ENCODE measurements at places on chromosomes 12 and 14.

GRCh38 chr14:69491193-69491592, 6.7 kb downstream of the PLEKHD1 start:
- DNase-seq: no peak

- DNase-seq: no peak
These were observed 41.1 kb downstream of the A2M start for GRCh38 chr12:9074484-9075137.

- peak; percentile 74 for DNase-seq
These were observed 1.6 kb downstream of the SLC16A7 start for GRCh38 chr12:59597385-59597781.

GRCh38 chr14:57293866-57294837, 25.4 kb downstream of the AP5M1 start:
- DNase-seq: no peak

- no peak for DNase-seq
These were observed 26.9 kb upstream of the PTGDR start for GRCh38 chr14:52240623-52241022.

- DNase-seq: no peak
These were observed 157.7 kb downstream of the TTC7B start for GRCh38 chr14:90658541-90658967.

DNA sequence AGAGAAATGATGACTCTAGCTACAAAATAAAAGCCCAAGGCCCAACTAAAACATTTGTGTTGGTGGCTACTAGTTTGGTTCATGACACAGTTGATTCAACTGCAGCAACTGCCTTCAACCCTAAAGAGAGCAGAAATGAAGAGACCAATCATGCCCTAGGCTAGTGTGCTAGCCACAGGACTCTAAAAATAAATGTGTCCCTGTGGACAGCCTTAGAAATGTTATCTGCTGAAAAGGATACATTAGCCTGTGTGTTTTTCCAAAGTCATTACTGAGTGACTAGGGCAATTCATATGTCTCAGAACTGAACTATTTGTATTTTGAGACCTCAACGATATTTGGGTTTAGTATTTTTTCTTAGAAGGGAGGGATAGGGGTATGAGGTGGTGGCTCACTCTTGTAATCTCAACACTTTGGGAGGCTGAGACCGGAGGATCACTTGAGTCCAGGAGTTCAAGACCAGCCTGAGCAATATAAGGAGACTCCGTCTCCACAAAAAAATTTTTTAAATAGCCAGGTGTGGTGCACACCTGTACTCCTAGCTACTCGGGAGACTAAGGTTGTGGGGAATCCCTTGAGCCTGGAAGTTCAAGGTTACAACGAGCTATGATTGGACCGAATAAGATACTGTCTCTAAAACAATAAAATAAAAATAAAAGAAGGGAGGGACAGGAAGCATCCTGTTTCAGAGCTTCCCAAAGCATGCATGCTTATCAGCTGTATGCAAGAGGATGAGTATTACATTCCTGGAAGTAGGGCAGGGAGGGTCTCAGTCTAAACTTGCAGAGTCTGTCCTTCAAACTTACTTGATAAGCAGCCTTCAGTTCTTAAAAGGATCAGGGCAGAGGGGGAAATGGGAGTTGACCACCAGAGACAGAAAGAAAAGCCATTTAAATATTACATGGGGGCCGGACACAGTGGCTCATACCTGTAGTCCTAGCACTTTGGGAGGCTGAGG, 29.6 kb upstream of the NAP1L1 start:
- no peak for DNase-seq

GRCh38 chr14:99806836-99807235, 13.6 kb downstream of the EML1 start:
- DNase-seq: no peak

DNA sequence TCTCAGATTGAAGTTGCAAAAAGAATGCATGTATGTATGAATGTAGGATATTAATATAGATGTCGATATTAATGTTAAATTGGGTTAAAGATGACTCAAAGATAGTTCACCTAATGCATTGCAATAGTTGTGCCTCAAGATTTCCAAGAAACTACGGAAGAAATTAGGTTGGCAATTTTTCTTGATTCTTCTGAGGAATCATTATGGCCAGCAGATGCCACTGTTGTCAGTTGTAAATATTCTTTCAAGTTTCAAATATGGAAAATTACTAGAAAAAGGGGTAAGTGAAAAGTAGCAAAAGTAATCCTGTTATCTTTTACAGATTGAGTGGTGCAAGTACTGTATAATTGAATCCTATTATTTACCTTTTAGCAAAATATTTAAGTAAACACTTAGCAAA, 202.1 kb downstream of the ADAMTS20 start:
- no peak for DNase-seq

DNA sequence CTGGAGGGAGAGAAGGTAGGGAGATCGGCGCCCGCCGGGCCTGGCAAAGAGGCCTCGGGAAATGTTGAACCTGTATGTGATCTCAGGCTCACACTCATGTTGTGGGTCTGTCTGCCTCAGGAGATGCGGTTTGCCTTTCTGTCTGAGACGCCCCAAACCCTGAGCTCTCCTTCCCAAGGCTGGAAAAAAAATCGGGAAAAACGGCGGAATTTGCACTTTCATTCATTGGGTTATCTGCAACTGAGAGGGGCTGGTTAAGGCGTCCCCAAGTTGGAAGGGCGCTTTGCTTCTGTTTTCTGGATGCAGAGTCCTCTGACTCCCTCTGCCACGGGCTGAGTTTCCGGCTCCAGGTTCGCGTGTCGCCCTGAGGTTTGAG, 5.0 kb upstream of the HOXC9 start:
- peak; percentile 24 for DNase-seq

DNA sequence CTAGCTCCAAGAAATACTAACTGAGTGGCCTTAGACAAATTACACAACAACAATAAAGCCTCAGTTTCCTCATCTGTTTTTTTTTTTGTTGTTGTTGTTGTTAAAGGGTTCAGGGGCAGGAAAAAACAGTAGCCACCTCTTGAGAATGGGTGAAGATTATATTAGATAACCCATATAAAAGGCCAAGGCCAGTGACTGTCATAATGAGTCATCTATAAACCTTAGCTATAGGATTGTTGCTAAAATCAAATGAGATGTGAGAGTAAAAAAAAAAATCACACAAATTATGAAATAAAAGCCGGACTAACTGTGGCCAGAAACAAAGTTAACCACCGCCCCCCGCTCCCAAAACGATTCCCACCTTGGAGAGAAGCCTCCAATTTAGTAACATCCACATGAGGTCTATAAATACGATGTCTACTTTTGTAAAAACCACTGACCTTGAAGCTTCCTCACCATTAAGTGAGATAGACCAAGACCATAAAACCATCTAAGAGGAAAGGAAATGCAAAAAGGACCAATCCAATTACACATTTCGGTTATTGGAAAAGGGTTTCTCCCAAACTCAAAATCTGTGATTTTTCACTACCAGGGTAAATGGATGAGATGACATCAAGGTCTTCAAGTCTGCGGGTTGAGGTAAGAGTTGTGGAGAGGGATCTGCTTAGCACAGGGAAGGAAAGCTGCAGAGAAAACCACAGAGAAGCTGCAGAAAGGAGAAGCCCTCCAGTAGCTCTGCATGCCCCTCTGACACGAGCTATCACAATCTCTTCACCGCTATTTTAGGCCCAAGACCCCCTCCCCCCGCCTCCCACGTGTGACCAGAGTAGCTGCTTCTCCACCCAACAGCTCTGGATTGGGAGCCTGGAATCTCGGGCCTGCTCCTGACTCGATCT, 1.0 kb downstream of the NAA25 start:
- DNase-seq: no peak

DNA sequence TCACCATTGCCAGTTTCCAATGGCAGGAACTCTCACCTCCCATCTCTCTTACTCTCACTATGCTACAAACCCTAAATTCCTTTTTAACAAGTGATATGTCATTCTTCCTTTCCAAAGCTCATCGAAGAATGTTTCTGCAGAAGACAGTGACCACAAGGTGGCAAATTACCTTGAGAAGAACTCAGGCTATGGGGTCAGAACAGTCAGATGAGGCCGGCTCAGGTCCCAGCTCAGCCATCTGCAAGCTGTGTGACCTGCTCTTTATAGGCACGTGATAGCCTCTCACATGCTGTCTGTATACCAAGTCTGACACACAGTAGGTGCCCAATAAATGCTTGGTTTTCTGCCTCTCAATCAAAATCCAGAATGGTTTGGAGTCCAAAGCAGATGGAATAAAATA, 80.7 kb downstream of the FOXN3 start:
- no peak for DNase-seq

DNA sequence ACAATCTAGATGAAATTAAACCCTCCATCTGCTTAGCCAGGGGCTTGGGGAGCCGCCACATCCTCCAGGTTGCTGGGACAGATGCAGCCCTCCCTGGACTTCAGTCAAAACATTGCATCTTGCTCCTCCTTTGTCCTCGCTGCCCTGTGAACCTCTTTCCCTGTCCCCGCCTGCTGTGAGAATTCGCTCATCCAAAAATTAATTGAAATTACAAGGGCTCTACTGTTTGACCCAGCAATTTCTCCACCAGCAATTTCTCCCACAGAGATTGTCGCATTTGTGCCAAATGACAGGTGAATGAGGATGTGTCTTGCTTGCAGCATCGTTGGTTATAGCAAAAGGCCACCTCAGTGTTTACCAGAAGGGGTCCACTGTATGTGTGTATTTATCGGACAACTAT, 5.0 kb upstream of the POP5 start:
- no peak for DNase-seq

DNA sequence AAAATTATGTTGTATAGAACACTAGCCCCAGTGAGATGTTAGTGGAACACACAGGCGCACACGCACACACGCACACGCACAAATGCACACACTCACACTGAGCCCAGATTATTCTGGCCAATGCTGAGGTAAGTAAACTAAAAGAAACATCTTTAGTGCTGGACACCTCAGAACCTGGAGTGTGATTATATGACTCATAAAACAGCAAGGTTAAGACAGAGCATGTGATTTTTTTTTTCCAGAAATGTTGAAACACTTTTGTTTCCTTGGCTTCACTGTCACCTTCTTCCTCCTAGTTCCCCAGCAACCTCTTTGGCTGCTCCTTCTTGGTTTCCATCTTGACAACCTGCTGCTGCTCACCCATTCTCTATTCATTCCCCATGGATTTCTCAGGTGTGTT, 141.0 kb upstream of the ALG10B start:
- no peak for DNase-seq

DNA sequence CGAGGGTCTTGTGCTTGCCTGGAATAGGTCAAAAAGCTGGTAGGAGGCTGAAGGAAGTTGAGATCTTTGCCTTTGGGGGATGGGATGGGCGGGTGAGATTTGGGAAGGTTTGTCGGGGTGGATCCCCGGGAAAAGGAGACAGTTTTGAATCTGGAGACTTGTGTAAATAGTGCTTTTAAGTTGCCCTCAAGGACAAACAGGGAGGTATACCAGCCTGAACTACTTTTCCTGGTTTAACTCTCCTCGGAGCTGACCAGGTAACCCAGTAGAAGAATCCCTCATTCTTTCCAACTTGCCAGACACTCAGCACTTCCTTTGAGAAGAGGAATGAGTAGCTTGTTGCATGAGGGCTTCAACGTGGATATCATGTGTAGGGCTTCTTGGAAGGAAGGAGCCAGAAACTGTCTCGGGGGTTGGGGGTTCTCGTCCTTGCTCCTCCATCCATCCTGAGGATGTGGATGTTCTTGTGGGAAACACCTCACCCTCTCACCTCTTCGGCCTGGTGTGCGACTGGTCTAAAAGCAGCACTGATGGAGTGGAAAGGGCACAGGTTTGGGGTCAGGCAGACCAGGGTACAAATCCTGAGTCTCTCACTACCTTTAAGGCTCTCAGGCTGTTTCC, 1.9 kb downstream of the TEAD4 start:
- DNase-seq: no peak

GRCh38 chr14:21509432-21510143, 1.6 kb downstream of the METTL3 start:
- DNase-seq: no peak

GRCh38 chr12:16324272-16324671, 23.2 kb upstream of the MGST1 start:
- DNase-seq: no peak

DNA sequence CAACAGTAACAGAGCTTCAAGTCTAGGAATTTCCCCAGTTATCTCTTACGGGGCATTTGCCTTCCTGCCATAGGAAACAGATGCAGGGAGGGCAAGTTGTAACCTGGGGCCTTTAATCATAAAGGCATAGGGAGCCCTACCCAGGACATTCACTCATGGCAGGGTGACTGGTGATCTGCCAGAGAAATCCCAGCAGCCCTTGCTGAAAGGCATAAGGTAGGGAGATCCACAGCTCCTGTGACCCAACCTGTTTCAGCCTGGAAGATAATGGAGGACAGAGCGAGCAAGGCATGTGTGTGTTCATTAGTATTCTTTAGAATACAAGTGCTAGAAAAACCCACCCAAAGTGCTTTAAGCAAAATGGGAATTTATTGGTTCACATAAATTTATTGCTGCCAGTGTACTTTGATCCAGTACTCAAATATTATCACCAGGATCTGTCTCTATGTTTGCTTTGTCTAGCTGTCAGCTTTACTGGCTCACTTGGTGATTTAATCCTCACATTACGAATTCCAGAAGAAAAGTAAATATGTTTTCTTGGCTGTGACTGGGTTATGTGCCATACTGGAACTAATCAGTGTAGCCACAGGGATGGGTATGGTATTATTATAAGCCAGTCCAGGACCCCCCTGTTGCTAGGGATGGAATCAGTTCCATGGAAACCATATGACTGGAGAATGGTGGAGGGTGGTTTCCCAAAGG, 21.1 kb upstream of the AKAP6 start:
- no peak for DNase-seq

- DNase-seq: no peak
These were observed 440.9 kb downstream of the LRIG3 start for GRCh38 chr12:58479401-58479800.

- DNase-seq: no peak
These were observed 30.1 kb downstream of the LRFN5 start for GRCh38 chr14:41636492-41637392.

DNA sequence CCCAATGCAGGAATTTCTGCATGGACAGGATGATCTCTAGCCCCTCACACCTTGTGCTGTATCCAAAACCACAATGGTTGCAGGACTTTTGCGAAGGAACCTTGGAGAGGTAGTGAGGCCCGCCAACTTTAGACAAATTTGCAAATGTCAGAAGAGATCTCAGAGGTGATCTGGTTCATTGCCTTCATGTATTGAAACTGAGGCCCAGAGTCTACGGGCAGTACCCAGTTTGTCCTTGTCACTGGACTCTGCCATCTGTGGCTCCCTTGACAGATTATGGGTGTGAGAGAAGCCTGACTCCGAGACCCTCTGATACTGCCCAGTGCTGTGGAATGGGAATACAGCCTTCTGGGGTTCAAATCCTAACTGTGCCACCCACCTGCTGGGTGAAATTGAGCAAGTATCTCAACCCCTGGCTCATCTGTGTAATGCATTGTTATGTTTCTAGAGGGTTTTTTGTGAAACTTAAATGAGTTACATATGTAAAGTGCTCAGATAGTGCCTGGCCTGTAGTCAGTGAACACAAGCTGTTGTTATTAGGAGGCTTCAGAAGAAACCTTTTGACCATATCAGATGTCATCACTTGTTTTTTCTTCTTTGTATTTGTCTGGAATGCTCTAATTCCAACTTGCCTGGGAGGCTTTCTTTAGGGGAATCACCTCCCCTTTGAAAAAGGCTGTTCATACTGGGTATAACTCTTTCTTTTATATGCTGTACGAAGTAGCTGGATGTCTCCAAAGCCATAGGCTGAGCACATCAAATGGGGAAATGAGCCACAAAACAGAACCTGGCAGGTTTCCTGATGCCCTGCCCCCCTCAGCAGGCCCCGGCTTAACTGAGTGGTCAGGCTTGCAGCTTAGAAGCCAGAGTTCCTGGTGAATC, 71.4 kb upstream of the SRSF5 start:
- no peak for DNase-seq

GRCh38 chr12:93773122-93773871, 96.1 kb downstream of the CRADD start:
- peak; percentile 37 for DNase-seq

GRCh38 chr12:88805286-88805685, 225.0 kb upstream of the KITLG start:
- DNase-seq: no peak
